Hepatocyte (in vitro differentiated cells): ENCODE measurements at places on chromosomes 5 and 9. TPM values are rescaled to one million over a fixed set of nuclear protein-coding genes. Genes with fewer than 3 reads are reported as not detected.

PCDHB9 gene
- polyA plus RNA-seq: 0.33 and 1.0 TPM in 2 replicates

GFI1B gene
- polyA plus RNA-seq: not detected in 2 replicates

IFNK gene
- polyA plus RNA-seq: 0.36 TPM in 1 of 2 replicates, not detected in the other

MAP1B gene
- 115 and 142 TPM in 2 replicates for polyA plus RNA-seq

LRRC26 gene
- 0.89 and 2.6 TPM in 2 replicates for polyA plus RNA-seq

STK32A gene
- 1.1 and 2.6 TPM in 2 replicates for polyA plus RNA-seq

EPB41L4A gene
- 9.5 and 10.2 TPM in 2 replicates for polyA plus RNA-seq

SLC28A3 gene
- polyA plus RNA-seq: 0.84 and 0.98 TPM in 2 replicates

PRR16 gene
- 15.3 and 19.1 TPM in 2 replicates for polyA plus RNA-seq

PDE8B gene
- polyA plus RNA-seq: 8.3 and 12.3 TPM in 2 replicates

PCDHB8 gene
- polyA plus RNA-seq: 0.17 and 0.75 TPM in 2 replicates

GDF9 gene
- 2.2 and 4.1 TPM in 2 replicates for polyA plus RNA-seq

SHROOM1 gene
- 17.8 and 19.2 TPM in 2 replicates for polyA plus RNA-seq

ZDHHC11B gene
- 1.3 and 1.9 TPM in 2 replicates for polyA plus RNA-seq

PCDHB11 gene
- 1.2 and 1.8 TPM in 2 replicates for polyA plus RNA-seq

NR2F1-AS1 gene
- polyA plus RNA-seq: 8.6 and 9.3 TPM in 2 replicates

GABRA1 gene
- 0.42 TPM in 1 of 2 replicates, not detected in the other for polyA plus RNA-seq

PRELID2 gene
- polyA plus RNA-seq: 14.0 and 15.6 TPM in 2 replicates

RGMB gene
- polyA plus RNA-seq: 6.8 and 8.4 TPM in 2 replicates

VCP gene
- polyA plus RNA-seq: 259 and 284 TPM in 2 replicates

HRH2 gene
- 2.2 and 2.4 TPM in 2 replicates for polyA plus RNA-seq

TAF1L gene
- polyA plus RNA-seq: not detected in 2 replicates

SCGB3A2 gene
- polyA plus RNA-seq: 70.6 and 84.7 TPM in 2 replicates

CCL28 gene
- 0.80 and 1.1 TPM in 2 replicates for polyA plus RNA-seq

HEMGN gene
- not detected in 2 replicates for polyA plus RNA-seq

IFNA2 gene
- not detected in 2 replicates for polyA plus RNA-seq

LCN12 gene
- 27.4 and 36.8 TPM in 2 replicates for polyA plus RNA-seq

PCDHB2 gene
- 27.3 and 29.4 TPM in 2 replicates for polyA plus RNA-seq

PCDHGC5 gene
- polyA plus RNA-seq: 0.16 TPM in 1 of 2 replicates, not detected in the other

BTNL3 gene
- 15.9 and 21.2 TPM in 2 replicates for polyA plus RNA-seq

PCDHA13 gene
- 0.27 and 1.2 TPM in 2 replicates for polyA plus RNA-seq

TBC1D13 gene
- 20.4 and 25.2 TPM in 2 replicates for polyA plus RNA-seq

PTGR1 gene
- 163 and 266 TPM in 2 replicates for polyA plus RNA-seq

KIF20A gene
- polyA plus RNA-seq: 9.0 and 10.5 TPM in 2 replicates

LVRN gene
- polyA plus RNA-seq: not detected in 2 replicates

PLAC8L1 gene
- polyA plus RNA-seq: 0.52 and 1.1 TPM in 2 replicates

SLC9A3 gene
- 4.8 and 5.4 TPM in 2 replicates for polyA plus RNA-seq

EGFLAM gene
- polyA plus RNA-seq: 6.5 and 9.2 TPM in 2 replicates

ARAP3 gene
- 8.4 and 8.6 TPM in 2 replicates for polyA plus RNA-seq

ANXA1 gene
- polyA plus RNA-seq: 254 and 337 TPM in 2 replicates

PDE6A gene
- 3.7 and 3.9 TPM in 2 replicates for polyA plus RNA-seq

SLC22A4 gene
- polyA plus RNA-seq: 3.3 and 4.9 TPM in 2 replicates

UBE2QL1 gene
- polyA plus RNA-seq: 0.33 TPM in 1 of 2 replicates, not detected in the other

OR1J2 gene
- not detected in 2 replicates for polyA plus RNA-seq

CBY3 gene
- polyA plus RNA-seq: not detected in 2 replicates

CDH9 gene
- 0.80 and 2.4 TPM in 2 replicates for polyA plus RNA-seq

CYSTM1 gene
- polyA plus RNA-seq: 196 and 262 TPM in 2 replicates

MTAP gene
- 15.9 and 21.2 TPM in 2 replicates for polyA plus RNA-seq

DMRT3 gene
- polyA plus RNA-seq: 0.28 TPM in 1 of 2 replicates, not detected in the other
